ENCODE measurements at places on chromosomes 6 and 20.

GRCh38 chr20:9149087-9149486 is 80.2 kb downstream of the PLCB4 start:
- DNase-seq, result no peak

- DNase-seq, result no peak
Observed at GRCh38 chr6:6411115-6411514, 90.7 kb upstream of the F13A1 start.

DNA sequence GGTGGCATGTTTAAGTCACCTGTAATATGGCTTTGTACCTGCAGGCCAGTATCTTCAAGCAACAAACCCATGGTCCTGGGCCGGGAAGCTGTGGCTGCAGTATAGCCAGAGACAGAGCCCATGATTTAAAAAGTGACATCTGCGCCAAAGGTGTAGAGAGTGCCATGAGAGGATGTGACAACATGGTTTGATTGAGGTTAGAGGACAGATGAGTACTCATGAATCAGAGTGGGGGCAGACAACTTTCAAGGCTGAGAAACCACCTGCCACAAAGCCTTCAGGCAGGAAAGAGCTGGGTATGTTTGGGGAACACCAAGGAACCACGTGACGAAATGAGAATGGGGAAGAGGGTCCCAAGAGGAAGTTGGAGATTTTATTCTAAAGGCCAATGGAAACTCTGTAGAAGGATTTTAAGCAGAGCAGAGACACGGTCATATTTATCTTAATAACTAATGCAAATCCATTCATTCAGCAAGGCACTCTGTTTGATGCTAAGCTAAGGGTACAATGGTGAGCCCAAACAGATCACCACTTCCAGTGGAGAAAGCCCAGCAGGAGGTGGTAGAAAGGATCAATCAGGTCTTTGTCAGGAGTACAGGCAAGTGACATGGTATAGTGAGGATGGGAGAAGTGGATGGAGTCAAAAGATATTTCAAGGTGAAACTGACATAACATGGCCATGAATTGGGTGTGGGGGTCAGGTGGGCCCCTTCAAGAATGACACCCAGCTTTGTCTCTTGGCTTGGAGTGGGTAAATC is 3.4 kb upstream of the MICAL1 start:
- peak; percentile 59 for DNase-seq

- no peak for DNase-seq
Observed at GRCh38 chr20:58609026-58609425, 42.1 kb upstream of the STX16 start.

DNA sequence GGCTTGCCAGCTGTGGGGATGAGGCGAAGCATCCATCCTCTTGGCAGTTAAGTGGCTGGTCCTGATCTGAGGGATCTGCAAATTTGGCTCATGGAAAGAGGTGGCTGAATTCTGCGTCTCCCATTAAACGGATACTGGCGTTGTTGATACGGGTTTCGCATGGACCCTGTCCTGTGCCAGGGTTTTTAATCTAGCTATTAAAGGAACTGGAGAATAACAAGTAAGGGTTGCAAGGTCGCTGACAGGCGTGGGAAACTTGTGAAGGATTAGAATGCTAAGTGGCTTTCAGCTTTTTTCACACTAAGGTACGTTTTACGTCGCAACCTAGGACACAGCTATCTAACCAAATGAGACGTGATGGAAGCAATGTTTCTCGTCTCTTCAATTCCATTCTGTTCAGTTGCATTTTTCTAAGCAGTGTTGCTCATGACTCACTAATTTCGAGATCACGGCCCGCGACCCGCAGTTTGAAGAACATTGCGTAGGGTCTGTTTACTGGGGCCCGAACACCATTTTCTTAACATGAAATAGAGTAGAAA is 852 bp downstream of the GMNN start:
- no peak for DNase-seq

DNA sequence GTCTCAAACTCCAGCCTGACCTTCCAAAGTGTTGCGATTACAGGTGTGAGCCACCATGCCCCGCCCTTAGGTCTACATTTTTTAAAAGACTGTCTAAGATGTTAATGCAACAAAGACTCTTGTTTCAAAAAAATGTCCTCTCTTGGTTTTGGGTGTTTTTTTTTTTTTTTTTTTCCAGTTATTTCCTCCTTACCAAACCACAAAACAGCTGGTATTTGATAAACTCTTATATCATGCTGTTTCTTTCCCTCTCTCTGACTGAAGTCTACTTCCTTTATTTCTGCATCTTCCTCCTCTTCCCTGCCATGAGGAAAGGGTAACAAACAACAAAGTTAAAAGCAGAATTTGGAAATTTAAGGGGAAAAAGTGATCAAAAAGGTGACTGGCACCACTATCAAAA is 21.2 kb downstream of the STK38 start:
- DNase-seq, result no peak

- no peak for DNase-seq
Observed at GRCh38 chr6:160022101-160022500, 53.2 kb downstream of the IGF2R start.

DNA sequence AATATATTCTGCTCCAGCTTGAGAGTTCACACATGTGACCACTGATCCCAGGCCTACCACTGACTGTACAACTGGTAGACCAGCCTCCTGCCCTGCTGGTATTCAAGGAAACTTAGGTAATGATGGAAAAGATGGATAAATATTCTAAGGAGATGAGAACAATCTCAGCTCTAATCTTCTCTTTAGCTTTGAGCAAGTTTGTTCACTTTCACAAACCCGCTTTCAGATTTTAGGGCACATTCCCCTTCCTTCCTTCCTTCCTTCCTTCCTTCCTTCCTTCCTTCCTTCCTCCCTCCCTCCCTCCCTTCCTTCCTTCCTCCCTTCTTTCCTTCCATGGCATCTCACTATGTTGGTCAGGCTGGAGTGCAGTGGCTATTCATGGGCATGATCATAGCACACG is 88.2 kb upstream of the PHACTR1 start:
- no peak for DNase-seq

DNA sequence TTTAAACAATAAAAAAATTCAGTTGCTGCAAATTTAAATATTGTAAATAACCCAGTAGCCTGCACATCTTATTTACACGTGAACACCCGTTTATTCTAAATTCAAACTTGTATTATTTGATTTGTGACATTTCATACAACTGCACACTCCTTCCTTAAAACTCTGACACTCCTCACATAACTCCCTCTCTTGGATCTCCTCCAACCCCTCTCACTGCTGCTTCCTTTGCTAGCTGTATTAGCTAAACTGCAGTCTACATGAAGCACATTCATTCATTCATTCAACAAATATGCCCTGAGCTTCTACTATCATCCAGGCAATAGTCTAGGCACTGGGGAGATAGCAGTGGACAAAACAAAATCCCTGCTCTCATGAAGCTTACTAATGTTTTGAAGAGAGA is 47.0 kb downstream of the FBXL4 start:
- no peak for DNase-seq

DNA sequence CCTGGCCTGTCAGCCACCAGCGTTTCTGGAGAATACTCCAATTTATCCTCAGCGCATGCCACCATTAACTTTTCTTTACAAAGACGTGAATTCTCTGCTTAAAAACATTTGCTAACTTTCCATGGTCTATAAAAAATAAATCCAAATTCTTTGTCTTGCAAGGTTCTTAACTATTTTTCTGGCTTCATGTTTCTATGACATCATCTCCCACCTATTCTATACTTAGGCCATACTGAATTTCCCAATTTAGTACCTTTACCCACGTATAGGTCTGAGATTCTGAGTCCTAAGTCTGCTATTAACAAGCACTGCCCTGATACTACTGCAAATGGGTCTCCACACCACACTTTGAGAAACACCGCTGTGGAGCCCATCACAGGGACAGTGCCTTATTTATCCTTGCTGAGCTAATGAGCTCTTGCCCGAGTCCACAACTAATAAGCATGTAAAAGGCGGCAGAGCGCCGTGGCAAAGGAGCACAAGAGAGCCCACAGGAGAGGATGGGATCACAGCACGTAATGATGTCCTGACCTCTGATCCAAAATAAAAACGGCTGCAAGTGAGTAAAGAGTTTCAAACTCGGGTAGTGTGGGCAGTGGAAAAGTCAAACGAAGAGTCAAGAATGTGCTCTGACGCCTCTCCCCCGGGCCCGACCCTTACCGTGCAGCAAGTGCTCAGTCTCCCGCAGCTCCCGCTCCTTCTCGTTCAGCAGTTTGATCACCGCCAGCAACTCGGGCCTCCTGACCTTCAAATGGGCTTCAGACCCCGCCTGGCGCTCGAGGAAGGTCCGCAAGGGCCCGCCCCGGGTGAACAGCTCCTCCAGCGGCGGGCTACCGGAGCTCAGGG is 519 bp downstream of the MTRF1L start:
- peak; percentile 19 for DNase-seq

GRCh38 chr20:1472556-1473245 is 6.1 kb upstream of the NSFL1C start:
- DNase-seq, result peak; percentile 32

GRCh38 chr20:18705490-18705889 is 108.1 kb upstream of the SCP2D1 start:
- DNase-seq, result no peak

DNA sequence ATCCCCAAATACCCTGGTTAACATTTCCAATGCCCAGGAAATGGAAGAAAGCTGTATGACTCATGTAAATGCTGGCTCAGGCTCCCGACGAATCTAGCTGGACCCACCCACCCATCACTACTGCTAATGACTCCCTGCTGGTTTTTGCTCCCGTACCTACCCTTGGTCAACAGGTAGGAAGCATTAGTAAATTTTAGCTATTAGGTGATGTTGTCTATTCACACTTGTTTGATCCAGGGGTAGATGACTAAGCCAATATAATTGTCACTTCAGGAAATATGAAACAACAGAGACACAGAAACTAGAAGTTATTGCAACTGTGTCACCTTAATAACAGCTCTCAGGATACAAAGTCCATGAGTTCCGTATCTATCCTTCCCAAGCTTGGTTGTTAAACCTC is 94.4 kb upstream of the BEND6 start:
- no peak for DNase-seq

- no peak for DNase-seq
Observed at GRCh38 chr20:50514035-50514337, 3.8 kb downstream of the PTPN1 start.

DNA sequence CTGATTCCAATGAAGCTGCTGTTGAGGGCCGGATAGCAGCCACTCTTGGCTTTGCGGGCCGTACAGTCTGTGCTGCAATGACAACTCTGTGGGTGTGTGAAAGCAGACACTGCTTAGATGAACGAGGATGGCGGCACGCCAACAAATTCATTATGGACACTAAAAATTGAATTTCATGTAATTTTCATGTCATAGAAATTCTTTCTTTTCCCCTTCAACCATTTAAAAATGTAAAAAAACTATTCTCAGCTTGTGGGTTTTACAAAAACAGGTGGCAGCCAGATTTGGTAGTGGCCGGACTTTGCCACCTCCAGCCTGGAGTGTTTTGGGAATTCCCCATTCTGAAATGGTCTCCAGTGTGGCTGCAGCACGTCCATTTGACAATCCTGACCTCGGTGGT is 26.0 kb downstream of the MAS1 start:
- DNase-seq, result no peak

DNA sequence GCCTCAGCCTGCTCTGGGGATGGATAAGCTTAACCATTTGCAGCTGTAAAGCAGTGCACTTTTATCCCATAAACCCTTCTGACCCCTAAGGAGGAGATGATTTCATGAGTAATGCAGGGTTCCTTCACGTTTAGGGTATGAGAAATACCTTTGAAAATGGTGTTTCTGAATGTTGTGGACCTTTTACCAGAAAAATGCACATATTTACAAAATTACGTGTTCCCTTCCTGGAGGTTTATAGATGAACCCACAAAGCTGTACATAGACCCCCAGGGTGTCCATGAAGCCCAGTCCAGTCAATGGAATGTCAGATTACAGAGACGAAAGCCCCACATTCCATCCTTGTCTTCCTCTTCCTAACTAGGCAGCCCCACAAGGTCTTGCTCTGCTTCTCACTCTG is 78.6 kb upstream of the INSM1 start:
- no peak for DNase-seq

GRCh38 chr6:157268835-157269234 is 54.5 kb downstream of the TMEM242 start:
- no peak for DNase-seq

DNA sequence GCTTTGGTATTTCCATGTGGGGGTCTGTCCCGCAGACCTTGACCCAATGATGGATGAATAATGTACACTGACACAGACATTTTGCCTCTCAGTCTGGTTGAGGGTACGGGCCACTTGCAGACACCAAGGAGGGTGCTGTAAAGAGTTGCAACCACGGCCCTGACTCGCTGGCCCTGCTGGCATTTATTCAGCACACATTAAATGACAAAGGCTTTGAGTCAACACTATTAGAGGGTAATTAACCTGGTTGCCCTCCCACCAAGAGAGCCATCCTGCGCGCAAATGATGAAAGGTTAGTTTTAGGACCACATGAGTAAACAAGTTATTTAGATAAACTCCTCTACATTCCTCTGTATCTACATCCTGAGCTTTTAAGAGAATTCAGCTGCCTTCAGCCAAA is 308.9 kb upstream of the MMS22L start:
- no peak for DNase-seq

- no peak for DNase-seq
Observed at GRCh38 chr6:167787896-167788562, 38.7 kb upstream of the AFDN start.

DNA sequence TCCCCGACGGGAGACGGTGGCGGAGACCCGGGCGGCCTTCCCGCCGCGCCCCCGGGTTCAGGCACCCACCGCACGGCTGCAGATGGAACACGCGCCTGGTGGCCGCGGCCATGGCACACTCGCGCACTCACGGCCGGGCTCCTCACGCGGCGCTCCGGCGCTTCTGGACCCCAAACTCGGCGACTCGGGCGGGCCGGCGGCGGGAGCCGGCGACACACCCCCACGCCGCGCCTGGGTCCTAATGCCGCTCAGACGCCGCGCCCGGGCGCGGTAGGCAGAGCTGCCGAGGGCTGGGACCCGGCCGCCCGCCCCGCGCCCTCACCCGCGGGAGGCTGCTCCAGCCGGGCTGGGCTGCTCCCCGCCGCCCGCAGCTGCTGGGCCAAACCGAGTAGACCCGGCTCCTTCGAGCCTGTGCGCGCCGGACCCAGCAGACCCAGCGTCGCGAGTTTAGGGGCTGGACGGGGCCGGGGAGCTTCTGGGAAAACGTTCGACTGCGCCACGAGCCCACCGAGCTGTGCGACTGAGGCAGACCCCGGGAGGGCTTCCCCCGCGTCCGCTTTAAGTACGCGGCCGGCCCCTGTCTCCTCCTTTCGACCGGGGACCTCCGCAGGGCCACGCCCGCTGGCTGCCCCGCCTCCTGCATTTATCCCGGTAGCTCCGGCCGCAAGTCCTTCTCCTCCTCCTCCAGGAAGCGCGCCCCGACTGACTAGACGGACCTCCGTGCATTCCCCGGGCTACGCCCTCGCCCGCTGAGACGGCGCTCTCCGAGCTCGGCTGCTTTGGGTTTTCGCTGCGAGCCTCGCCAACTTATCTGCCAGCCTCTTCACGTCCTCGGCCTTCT is at the start of gene SLC4A11:
SLC4A11 (minus strand) TSS at position 165 of the 841 bp plus-strand sequence; CDS start at position 112, 53 bp downstream.
- peak; percentile 85 for DNase-seq

DNA sequence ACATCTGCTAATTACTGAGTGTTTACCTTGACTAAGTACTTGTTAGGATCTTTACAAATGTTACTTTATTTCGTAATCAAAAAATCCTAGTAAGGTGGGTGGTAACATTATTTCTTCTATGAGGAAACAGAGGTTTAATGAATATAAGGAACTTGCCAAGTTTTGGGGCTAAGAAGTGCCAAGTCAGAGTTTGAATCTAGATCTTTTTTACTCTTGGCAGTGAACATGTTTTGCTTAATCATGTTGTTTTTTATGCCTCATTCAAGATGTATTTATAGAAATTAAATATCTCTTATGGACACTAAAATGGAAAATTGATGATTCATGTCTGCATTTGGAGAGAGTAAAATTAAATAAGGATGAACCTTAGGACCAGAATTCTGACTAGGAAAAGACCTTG is 393.7 kb downstream of the UTRN start:
- no peak for DNase-seq
